Activated naive CD8-positive, alpha-beta T cell treated with anti-CD3 and anti-CD28 coated beads, Interleukin-2, amount 50 U/mL, for 24 hours (primary cell): ENCODE measurements at places on chromosomes 5 and 9.

DNA sequence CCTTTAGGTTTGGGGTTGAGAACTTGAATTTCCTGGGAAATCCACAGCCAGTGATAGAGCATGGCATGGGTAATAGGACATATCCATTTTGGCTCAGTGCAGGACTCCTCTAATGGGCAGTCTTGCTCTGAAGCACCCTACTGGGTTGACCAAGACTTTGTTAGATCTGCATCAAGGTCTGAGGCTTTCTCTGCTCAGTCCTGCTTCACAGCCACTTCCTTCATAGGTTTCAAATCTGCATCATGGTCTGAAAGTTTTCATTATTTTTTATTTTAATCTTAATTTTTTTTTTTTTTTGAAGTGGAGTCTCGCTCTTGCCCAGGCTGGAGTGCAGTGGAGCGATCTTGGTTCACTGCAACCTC, 36.5 kb downstream of the KIF2A start:
- peaks cover 32% of the 10 kb centered on the region for H3K36me3 ChIP-seq
- peaks cover 56% of the 10 kb centered on the region for H3K4me1 ChIP-seq
- no peak for DNase-seq
- peak overlapping the region; percentile 77 for H3K27ac ChIP-seq
- no peaks in the 10 kb centered on the region for H3K27me3 ChIP-seq

- no peak overlapping the region for H3K27ac ChIP-seq
- no peak overlapping the region for H3K4me3 ChIP-seq
- DNase-seq = no peak
- peaks cover 8% of the 10 kb centered on the region for H3K4me1 ChIP-seq
- H3K36me3 ChIP-seq = no peaks in the 10 kb centered on the region
Observed at GRCh38 chr9:133189826-133190225, 19.2 kb downstream of the OBP2B start.

GRCh38 chr5:7518947-7519560, 123.1 kb downstream of the ADCY2 start:
- no peaks in the 10 kb centered on the region for H3K4me1 ChIP-seq
- H3K27ac ChIP-seq = no peak overlapping the region
- H3K27me3 ChIP-seq = no peaks in the 10 kb centered on the region
- H3K36me3 ChIP-seq = no peaks in the 10 kb centered on the region
- no peak for DNase-seq
- no peak overlapping the region for H3K4me3 ChIP-seq

GRCh38 chr9:124664143-124664542, 107.0 kb downstream of the NR6A1 start:
- DNase-seq = no peak
- H3K27me3 ChIP-seq = peaks cover 2% of the 10 kb centered on the region
- H3K4me1 ChIP-seq = peaks cover 20% of the 10 kb centered on the region
- no peaks in the 10 kb centered on the region for H3K36me3 ChIP-seq
- H3K4me3 ChIP-seq = no peak overlapping the region

- H3K4me3 ChIP-seq = no peak overlapping the region
- no peaks in the 10 kb centered on the region for H3K4me1 ChIP-seq
- DNase-seq = no peak
- H3K36me3 ChIP-seq = no peaks in the 10 kb centered on the region
- peaks cover 5% of the 10 kb centered on the region for H3K27me3 ChIP-seq
Observed at GRCh38 chr9:122195875-122196274, 32.9 kb downstream of the LHX6 start.
